T-cell (primary cell): ENCODE measurements at places on chromosomes 1 and 21.

DNA sequence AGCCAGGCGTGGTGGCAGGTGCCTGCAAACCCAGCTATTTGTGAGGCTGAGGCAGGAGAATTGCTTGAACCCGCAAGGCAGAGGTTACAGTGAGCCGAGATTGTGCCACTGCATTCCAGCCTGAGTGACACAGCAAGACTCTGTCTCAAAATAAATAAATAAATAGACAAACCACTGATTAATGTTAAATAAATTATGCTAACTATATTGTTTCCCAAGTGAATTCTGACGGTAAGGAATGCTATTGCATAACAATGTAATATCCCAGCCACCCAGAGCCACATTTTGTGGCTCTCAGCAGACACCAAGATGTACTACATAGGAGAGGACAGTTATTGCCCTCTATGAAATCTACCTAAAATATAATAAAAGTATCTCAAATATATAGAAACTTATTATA, 55.4 kb downstream of the LPGAT1 start:
- DNase-seq: no peak

GRCh38 chr1:114270282-114270681, 116.6 kb upstream of the SYT6 start:
- DNase-seq: no peak

DNA sequence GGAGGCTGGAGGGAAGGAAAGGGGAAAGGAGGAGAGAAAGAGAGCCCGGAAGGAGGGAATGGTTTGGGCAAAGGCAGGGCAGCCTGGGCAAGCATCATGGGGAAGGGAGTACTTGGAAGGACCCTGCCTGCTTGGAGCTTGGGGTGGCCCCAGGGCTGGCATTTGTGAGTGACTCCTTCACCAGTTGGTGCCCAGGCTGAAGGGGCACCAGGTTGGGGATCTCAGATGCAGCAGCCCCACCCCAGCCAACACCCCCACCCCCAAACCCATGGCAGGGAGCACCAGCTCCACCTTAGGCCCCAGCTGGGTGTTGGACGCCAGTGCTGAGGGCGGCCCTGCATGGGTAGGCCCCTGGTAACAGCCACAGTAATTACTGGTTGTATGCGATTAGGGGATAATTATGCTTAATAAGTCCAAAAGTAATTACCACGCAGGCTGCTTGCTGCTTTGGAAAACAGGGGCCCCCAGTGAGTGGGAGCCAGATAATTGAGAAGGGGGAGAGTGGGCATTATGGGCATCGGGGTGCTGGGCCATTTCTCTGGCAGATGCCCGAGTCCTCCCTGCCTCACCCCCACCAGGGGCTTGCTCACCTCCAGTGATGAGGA, 78.3 kb downstream of the VWA5B1 start:
- no peak for DNase-seq

- DNase-seq: no peak
Observed at GRCh38 chr1:69752831-69753230, 185.1 kb downstream of the LRRC7 start.

GRCh38 chr1:109814223-109814622, 50.5 kb upstream of the EPS8L3 start:
- DNase-seq: no peak

DNA sequence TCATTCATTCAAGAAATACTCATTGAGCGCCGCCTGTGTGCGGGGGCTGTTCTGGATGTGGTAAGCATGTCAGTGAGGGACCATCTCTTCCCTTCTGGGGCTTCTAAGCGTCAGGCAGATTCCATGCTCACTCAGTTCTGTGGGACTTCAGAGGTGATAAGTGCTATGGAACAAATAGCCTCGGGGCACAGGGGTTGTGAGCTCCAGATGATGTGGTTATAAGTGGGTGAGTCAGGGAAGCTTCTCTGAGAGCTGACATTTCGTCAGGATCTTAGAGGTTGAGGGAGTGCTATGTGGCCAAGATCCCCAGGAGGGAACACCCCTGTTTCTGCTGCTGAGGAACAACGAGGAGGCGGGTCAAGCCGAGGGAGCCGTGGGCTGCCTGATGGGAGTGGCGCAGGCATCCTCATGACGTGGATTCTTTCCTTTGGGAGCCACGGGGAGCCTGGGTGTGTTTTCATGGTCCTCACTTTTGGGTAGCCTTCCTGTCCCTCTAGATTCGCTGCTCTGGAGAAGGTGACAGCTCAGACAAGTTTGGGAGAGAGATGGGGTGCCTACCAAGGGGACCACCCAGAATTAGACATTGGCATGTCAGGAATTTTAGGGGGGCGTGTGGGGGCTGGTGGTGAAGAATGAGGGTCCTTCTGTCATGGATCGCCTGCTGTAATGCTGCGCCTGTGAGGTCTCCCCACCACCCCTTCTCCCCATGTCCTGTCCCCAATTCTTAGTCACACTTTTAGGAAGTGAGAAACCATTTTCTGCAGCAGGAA, 38.5 kb downstream of the HUNK start:
- DNase-seq: no peak

DNA sequence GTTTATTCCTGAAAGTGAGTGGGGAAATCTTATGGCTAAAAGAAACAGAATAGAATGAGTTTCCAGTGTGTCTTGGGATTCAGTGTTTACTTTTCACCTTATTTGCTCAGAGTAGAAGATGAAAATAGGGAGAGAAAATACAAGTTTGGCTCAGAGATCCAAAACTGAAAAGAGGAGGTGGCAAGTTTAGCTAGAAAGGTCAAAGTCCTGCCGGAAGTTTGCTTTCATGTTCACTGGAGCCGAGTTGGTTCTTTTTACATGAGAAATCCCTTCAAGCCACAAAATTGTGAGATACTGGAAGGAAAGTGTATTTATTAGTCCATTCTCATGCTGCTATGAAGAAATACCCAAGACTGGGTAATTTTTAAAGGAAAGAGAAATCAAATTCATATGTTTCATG, 604.6 kb downstream of the MRPL39 start:
- no peak for DNase-seq

DNA sequence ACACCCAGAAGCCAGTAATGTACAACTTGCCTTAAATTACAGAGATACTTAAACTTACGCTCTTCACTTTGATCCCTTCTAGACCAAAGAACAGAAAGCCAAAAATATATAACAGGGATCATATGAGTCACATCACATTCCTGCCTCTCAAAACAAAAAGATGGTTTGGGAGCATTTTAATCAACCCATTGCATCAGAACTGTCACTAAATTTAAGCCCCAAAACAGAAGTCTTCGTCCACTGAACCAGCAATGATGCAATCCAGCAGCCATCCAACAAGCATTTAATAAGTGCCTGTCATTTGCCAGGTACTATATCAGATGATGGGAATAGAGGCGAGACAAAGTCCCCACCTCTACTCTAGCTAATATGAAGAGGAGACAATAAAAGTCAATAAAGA, 42.7 kb upstream of the GLIS1 start:
- no peak for DNase-seq

- no peak for DNase-seq
Observed at GRCh38 chr1:14135070-14135469, 435.1 kb downstream of the PRDM2 start.

DNA sequence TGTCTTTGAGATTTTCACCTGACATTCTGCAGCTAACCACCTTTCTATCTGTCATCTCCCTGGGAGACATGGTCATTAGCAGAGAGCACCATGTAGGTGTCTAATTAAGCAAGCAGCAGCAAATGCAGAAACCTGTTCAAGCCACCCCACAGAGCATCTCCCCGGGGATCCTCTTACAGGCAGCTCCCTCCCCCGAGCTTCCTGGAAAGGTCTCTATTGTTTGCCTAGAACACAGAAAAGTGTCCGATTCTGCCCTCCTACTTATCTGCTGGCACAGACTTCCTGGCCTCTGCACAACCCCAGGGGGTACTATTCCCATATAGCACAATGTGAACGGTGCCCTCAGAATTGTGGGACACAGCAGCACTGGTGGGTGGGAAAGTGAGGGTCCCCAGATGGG, 46.1 kb downstream of the PLEKHA6 start:
- DNase-seq: no peak

GRCh38 chr1:209412036-209412435, 171.5 kb upstream of the CAMK1G start:
- no peak for DNase-seq

- DNase-seq: no peak
Observed at GRCh38 chr1:28110555-28110954, 22.1 kb upstream of the EYA3 start.

DNA sequence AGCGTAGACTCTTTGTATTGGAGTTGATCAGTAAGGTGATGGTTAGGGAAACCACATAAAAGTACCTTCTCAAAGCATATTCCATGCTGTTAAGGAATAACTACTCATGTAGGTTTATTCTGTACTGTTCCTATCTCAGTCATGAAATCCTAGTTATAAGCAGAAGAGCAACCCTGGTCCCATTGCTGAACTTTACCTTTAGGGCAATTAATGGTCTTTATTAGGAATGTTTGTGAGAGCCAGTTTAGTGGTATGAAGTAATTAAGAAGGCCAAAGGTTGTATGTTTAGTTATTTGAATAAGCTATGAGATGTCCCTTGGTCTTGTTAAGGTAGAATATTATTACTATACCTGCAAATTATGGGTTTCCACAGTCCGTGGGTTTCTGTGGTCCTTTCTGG, 44.0 kb downstream of the ACP6 start:
- no peak for DNase-seq

DNA sequence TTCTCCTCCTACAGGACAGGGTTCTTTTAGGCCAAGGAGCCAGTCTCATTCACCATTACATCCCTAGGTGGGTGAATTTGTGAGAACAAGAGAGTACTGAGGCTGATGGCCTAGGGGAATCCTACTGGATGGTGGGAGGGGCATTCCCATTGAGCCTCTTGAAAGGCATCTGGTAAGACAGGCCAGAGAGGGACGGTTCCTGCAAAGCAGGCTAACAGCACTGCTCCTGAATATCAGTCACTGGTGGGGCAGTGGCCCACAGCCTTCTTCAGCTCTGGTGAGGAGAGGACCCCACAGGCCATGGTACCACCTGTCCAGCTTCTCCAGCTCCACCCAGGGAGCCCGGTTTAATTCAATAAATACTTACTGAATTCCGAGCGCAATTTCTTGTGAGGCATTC, 125.9 kb upstream of the EDN2 start:
- no peak for DNase-seq

DNA sequence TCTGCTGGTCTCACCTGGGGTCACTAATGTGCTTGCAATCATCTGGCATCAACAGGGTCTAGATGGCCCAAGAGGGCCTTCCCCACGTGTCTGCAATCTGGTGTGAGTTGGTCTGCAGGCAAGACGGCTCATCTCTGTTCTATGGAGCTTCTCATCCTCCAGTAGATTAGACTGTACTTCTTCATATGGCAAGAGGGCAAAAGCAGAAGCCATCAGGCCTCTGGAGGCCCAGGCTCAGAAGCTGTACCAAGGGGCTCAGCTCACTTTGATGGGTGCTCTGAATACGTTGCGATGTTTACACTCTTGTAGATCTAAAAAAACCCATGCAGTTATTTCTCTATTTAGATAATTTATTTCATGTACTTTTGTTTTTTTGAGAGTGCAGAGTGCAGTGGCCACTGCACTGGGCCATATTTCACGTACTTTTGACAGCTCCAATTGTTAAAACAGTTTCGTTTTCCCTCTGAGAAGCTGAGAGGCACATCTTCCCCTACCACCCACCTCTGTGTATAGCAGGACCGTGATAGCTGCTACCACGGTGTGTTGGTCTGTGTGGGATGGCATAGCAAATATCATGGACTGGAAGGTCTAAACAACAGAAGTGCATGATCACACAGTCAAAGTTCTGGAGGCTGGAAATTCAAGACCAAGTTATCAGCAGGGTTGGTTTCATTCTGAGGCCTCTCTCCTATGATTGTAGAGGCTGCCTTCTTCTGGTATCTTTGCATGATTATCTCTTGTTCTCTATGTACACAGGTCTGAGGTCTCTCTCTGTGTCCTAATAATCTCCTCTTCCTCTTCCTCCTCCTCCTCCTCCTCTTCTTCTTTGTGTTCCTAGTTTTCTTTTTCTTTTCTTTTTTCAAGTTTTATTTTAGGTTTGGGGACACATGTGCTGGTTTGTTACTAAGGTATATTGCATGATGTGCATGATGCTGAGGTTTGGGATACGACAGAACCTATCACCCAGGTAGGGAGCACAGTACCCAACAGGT, 17.0 kb downstream of the CITED4 start:
- no peak for DNase-seq

DNA sequence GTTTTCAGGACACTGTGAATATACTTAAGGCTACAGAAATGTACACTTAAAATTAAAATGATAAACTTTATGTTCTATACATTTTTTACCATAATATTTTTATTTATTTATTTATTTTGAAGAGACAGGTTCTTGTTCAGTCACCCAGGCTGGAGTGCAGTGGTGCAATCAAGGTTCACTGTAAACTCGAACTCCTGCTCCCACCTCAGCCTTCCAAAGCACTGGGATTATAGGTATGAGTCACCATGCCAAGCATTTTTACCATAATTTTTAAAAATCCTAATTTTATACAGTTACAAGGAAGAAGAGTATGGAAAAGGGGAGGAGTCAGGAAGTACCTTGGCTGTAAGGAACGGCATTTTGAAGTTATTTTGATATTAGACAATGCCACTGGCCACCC, 23.6 kb upstream of the ANGPTL3 start:
- DNase-seq: no peak

- DNase-seq: no peak
Observed at GRCh38 chr1:50774759-50775351, 185.2 kb downstream of the FAF1 start.

GRCh38 chr1:91575909-91576519, 75.4 kb downstream of the CDC7 start:
- no peak for DNase-seq

GRCh38 chr1:205137901-205138300, 16.1 kb upstream of the RBBP5 start:
- DNase-seq: no peak

GRCh38 chr1:41783189-41783639, 135.5 kb downstream of the HIVEP3 start:
- no peak for DNase-seq

- DNase-seq: no peak
Observed at GRCh38 chr21:34091032-34091431, 17.7 kb downstream of the MRPS6 start.

- DNase-seq: no peak
Observed at GRCh38 chr1:207965392-207966387, 54.8 kb upstream of the CD34 start.

GRCh38 chr1:152244576-152245273, 20.7 kb upstream of the HRNR start:
- no peak for DNase-seq

GRCh38 chr1:210448297-210448892, 119.7 kb downstream of the HHAT start:
- no peak for DNase-seq

GRCh38 chr1:15786581-15786980, 20.9 kb downstream of the UQCRHL start:
- DNase-seq: no peak

DNA sequence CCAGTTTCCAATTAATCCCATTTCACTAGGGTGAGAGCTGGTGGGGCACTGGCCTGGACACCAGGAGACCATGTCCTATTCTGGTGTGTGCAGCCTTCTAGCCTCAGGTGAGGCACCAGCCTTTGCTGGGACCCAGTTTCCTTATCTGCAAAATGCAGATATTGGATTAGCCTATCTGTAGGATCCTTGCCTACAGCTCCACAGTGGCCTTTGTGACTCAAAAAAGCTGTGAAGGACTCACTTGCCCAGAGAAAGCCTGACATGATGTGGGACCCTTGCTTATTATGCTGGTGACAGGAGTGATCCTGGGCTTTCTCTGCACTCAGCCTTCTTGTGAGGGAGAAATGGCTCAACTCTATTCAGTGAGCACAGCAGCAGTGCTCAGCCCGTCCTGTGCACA, 32.3 kb downstream of the TENT5C start:
- DNase-seq: no peak
